ENCODE measurements at places on chromosomes 6 and 20.

DNA sequence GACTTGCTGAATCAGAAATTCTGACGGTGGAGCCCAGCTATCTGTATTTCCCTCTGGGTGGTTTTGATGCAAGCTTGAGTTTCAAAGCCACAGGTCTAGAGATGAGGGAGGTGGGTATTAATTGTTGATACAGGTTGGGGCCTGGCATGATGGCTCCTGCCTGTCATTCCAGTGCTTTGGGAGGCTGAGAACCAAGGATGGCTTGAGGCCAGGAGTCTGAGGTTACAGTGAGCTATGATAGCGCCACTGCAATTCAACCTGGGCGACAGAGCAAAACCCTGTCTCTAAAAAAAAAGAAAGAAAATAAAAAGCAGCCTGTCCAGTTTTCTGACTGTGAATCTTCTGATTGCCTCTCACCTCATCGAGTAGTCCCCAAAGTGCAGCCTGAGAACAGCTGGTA is 184.8 kb upstream of the SASH1 start:
- no peak for ATAC-seq

DNA sequence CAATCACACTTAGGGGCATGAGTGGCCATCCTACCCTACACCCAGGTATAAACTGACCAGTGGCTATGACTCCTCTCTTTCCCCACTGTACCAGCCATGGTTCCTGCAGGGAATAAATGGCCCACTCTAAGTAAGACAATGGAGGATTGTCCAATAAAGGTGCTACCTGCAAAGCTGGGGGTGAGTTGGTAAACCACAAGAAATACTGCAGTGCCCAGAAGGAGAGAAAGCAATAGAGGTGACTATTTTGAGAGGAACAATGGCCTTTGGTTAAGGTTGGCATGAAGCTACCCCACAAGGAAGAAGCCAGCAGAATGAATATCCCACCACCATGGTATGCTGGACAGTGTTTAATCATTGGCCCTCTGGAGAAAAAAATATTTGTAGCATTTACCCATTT is 233.3 kb upstream of the ECI2 start:
- no peak for ATAC-seq

- ATAC-seq = no peak
Measured at GRCh38 chr6:14751645-14752175, 494.2 kb upstream of the JARID2 start.

- no peak for ATAC-seq
Measured at GRCh38 chr6:12555267-12555666, 161.3 kb upstream of the PHACTR1 start.

DNA sequence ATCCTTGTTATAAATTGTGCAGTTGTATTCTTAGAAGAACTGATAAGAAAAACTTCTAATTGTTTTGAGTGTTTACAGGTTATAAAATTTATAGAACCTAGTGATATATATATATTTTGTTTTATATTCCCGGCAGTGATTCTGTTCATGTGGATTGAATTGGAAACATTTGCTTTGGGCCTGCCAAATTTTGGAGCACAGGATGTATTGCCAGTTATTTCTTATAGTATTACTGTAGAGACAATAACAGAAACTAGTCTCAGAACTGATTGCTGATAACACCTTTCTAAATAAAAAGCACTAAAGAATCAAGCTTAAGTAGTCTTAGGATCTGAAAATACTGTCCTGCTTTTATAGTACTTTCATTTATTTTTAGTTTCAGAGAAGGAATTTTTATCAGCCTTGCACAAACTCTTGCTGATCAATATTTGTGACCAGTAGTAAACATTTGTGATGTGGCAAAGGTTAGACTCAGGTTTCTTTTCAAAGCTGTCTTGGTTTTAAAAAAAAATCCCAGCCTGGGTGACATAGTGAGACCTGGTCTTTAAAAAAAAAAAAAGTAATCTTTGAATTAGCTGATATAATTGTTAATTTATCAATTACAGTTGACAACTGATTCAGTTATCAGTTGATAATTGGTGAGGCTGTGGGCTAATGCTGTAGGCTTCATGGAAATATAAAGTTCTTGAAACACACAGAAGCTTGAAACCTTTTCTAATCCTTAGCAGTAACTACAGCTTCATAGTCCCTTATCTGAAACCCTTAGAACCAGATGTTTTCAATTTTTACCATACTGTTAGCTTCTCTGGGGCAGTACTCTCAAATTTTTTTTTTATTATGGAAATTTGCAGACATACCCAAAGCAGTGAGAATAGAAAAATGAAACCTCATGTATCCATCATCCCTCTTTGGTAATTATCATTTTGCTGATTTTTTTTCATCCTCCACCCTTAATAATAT is 42.4 kb downstream of the RNGTT start:
- peak; percentile 64 for ATAC-seq

- no peak for ATAC-seq
Measured at GRCh38 chr20:51386586-51386985, 155.9 kb downstream of the NFATC2 start.

- no peak for ATAC-seq
Measured at GRCh38 chr20:25676164-25676809, 20.4 kb downstream of the ZNF337 start.

GRCh38 chr6:165889636-165890403 is 226.8 kb upstream of the PDE10A start:
- no peak for ATAC-seq

Measured in SK-N-SH treated with all-trans-retinoic acid at 6 μM for 48 hours (cell line).